NCI-H1436 treated with DMSO at 0.1 percent for 48 hours (cell line): ENCODE measurements at places on chromosomes 11 and 22.

DNA sequence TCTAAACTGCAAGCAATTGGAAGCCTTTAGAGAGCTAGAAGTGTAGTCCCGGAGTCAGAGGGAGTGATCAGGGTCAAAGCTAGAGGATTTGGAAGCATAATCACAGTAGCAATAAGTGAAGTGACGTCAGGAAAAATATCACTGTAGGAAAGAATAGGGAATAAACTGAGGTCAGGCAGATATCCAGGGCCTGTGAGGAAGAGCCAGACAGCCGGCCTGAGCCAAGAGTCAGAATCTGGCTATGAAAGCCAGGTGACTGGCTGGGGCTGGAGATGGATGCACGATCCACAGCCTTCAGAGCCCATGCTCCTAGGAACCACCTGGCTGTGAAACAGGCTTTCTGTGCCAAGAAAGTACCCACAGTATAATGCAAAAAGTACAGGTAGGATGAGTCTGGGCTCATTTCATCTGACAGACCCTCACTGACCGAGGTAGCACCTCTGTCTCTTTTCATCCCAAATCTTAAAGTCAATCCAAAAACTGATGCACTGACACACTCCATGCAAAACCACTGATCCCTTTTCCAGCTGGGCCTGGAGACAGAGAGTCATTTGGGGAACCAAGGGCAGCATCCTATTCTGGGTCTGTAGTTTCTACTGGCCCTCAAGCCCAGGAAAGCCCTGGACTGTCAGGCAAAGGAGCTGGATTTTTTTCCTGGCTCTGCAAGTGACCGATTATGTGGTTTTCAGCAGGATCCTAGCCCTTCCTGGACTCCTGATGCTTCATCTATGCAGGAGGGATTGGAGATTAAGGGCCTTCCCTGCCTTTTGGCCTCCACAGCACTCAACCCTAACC lies 21.3 kb downstream of the TRIM66 start:
- no peak for DNase-seq

- no peak for DNase-seq
Observed at GRCh38 chr22:17086788-17087497, 2.1 kb downstream of the IL17RA start.

GRCh38 chr11:106656646-106657045 lies 361.6 kb downstream of the GUCY1A2 start:
- no peak for DNase-seq

DNA sequence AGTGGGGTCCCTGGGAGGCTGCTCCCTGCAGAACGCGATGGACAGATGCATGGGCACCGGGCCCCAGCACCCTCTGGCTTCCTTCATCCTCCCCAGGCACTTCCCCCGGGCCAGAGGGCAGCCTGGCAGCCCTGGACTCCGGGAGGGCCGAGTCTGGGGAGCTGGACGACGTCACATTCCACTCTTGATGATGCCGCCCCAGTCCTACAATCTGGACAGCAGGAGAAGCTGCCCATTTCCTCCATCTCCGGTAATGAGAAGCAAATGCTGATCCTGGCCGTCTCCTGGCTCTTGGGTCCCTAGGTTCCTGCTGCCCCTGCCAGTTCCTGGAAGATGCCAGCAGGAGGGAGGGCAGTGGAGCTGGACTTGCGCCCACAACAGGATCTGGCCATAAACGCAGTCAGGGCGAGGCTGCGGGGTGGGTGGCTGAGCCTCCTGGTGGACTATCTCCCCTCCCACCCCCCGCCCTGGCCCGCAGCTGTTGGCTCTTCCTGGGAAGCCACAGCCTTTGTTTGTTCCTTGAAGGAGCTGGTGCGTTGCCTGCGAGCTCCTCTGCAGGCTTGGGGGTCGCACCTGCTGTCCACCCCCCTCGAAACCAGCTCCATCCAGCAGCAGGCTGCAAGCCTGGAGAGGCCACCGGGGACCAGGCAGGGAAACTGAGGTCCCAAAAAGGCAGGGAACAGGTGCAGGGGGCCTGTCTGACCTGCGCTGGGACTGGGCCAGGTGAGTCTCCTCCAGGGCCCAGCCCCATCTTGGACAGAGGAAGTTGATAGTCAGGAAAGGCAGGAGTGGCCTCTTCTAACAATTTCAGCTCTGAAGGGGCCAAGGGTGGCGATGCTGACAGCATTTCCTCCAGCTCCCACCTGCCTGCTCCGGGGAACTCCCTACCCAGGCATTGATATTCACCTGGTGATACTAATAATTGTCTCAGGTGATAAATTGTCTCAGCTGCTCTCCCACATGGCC lies 17.9 kb upstream of the MUC6 start:
- no peak for DNase-seq

- DNase-seq = no peak
Observed at GRCh38 chr11:32071811-32072210, 19.1 kb upstream of the RCN1 start.

- DNase-seq = no peak
Observed at GRCh38 chr11:92180226-92180625, 44.4 kb upstream of the FAT3 start.

DNA sequence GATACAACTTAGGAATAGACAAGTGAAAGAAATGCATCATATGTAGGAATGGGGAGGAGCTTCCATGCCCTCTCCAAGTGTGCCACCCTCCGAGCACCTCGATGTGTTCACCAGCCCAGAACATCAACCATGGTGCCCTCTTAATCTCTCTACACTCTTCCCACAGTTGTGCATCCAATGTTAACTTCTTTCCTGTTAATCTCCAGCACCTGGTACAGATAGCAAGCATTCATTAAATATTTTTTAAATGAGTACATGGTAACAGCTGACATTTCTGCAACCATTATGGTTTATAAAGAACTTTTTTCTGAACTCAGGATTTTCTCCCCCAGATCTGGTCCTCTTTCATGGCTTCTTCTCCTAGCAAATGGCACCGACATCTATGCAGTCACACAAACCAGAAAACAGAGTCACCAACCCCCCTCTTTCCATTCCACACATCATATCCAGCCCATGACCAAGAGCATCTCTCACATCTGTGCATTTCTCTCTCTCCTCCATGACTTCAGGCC lies 118.1 kb upstream of the CLPB start:
- DNase-seq = no peak

DNA sequence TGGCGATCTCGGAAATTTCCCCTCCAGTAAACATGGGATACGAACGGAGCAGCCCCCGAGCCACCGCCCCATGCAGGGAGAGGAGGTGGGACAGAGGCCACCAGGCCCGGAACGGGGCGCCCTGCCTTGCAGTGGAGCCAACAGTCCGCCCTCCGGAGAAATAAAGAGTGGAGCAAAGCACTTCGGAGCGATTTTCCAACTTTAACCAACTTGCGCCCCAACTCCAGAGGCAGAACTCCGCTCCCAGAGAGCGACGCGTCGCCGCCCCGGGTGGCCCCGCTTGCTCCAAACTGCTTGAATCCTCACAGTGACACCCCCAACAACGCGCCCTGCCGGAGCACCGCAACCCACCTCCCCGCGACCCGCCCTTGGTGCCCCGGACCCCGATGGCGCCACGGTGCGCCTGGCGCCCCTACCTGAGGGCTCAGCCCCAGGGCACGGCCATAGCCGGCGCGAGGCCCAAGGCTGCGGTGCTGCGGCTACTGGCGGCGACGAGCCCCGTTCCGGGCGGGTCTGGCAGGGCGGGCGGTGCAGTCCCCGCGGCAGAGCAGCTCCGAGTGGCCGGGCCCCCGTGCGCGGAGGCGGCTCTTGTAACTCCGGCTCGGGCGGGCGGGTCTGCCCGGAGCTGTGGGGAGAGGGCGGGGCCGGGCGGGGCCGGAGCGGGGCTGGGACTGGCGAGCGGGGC lies at the start of gene AHNAK:
AHNAK (minus strand) TSS at position 563 of the 685 bp plus-strand sequence. CDS start 10,708 bp downstream, outside the sequence.
- DNase-seq = no peak

DNA sequence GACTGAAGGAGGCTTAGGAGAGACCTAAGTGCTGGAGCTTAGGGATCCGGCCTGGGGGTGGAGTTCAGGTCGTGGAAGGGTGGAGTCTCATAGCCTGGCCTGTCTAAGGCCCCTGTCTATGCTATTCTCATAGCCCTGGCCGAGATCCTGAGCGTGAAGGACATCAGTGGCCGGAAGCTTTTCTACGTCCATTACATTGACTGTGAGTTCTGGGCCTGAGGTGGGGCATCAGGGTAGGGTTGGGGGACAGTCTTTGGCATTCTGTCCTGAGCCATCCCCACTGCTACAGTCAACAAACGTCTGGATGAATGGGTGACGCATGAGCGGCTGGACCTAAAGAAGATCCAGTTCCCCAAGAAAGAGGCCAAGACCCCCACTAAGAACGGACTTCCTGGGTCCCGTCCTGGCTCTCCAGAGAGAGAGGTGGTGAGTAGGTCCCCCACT lies 603 bp downstream of the KAT5 start:
- DNase-seq = no peak

DNA sequence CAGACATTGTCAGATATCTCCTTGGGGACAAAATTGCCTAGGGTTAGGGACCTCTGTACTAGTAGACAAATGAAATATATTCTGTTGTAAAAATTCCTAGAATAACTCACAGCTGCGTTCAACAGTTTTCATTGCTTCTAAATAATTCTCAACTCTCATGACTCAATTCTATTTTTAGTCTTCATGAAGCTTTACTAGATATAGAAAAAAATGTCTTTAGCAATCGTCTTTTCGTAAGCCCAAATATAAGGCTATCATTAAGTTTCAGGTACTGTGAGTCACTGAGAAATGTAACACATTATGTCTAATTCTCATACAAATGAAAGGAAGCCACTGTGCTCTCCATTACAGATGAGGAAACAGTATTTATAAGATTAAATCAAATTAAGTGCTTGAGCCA lies 6.4 kb downstream of the MMP12 start:
- DNase-seq = no peak

DNA sequence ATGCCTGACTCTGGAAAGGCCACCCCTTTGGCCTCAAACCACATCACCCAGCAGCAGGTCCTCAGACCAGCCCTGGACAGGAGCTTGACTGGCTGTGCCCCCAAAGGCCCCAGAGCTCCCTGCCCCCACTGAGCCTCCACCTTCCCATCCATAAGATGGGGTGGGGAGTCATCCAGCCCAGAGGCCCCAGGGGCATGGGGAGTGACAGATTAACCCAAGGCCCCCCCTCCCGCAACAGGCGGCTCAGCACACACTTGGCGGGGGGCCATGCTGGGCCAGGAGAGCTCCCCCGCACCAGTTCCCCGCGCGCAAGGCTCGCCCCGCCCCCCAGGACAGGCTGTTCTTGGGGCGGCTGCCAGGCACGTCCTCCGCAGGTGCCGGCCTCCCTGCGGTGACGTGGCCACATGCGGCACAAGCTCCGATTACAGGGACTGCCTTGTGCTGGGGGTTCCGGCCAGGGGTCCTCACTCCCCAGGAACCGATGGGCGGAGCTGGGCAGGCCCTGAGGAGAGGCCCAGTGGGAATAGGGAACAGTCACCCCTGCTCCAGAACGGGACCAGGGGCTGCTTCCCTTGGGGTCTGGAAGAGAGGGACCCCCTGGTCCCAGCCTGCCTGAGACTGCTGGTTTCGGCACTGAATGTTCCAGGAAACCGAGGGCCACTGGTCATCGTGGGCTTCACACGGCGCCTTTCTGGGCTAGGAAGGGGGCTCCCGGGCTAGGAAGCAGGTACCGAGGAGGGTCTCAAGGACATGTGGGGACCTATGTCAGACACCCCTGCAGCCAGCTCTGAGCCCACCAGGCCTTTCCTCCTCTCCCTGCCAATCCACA lies 5.1 kb upstream of the CDKN1C start:
- DNase-seq = peak; percentile 56

DNA sequence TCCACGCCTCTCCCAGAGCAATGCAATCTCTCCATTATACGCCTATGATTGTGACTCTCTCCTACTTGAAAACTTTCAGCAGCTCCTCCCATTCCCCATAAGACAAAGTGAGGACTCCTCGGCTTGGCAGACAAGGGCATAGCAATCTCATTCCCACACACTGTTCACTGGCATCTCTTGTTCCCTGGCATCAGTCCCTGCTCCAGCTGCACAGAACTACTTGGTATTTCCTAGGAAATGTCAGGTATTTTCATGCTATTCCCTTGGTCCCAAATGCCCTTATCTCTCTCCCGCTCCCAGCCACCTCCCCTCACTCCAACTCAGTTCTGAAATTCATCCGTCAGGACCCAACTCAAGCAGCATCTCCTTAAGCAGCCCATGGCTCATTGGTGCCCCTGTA lies 28.4 kb downstream of the TMPRSS5 start:
- no peak for DNase-seq

- DNase-seq = no peak
Observed at GRCh38 chr11:16215352-16215751, 141.0 kb downstream of the SOX6 start.

GRCh38 chr11:112794331-112794846 lies 166.8 kb upstream of the NCAM1 start:
- no peak for DNase-seq

DNA sequence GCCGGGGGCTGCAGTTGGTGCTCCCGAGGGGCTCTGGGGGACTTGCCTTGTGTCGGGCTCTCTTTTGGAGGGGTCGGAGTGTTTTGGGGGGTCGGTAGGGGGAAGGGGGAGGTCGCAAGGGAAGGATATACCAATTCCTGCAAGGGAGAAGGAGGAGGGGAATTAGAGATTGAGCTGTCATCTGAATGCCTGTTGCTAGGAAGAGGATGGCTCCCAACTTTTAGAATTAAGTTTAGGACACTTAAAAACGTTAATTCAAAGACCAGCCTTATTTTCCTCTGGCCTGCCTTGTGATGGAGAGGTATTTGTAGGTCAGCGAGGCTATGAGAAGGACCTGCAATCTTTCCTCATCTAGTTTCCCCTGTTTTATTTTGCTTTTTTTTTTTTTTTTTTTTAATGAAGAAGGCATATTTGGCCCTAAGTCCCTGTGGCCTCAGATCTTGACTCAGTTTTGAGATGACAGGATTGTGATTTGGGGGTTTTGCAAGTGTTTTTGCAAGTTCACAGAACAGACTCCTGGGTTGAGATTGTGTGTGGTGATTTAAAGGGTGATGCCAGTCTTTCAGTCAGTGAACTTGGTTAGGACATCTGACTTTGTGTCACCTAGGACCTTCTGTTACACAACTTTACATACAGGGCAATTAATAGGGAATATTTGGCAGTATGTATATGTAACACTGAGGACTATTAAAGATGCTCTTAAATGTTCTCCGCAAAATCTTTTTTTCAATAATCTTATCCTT lies 672 bp downstream of the TMEM135 start:
- no peak for DNase-seq

- DNase-seq = no peak
Observed at GRCh38 chr11:36048496-36049247, 104.8 kb downstream of the LDLRAD3 start.

DNA sequence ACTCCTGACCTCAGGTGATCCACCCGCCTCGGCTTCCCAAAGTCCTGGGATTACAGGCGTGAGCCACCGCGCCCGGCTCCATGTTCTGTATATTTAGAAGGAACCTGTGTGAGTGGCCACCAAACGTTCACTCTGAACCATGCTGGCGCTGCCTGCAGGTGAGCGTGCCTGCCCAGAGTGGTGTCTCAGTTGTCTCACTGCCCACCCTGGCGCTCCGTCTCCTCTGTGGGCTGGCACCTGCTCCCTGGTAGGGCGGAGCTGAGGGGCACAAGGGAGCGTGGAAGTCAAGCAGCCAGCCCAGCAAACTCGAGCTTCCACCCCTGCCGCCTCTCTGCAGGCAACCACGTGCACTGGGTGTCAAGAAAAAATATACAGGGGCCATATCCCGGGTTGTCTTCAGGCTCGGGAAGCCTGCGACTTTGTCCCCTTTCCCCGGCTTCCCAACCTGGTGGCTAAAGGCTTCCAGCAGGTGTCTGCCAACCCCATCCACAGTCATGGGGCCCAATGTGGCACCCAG lies 16.7 kb downstream of the TXN2 start:
- DNase-seq = no peak
